DMS153 (cell line): ENCODE measurements at places on chromosomes 3 and 15.

DNA sequence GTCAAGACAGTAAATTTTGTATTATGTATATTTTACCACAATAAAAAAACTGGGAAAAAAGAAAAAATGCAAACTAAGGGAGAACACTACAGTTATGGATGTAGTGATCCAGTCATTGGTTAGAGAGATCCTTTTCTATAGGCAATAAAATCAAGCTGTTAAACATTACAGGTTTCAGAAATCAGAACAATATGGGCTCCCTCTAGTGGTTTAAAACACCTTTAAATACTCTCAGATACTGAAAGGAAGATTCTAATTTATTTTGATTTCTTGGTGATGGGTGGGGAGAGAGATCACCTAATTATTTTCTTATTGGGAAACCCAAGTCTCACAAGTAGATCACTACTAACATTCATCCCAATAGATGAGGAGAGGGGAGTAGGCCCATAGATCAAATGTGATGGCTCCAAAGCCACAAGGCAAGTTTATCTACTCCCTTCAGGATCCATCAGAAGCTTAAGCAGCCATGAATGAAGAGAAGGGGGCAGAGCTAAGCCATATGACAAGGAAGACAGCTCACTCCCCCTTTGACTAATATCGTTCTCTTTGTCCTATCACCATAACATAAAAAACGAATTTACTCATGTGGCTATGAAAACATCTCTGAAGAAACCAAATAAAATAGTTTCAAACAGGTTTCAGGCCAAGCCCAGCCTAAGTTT lies 118.6 kb downstream of the ANO10 start:
- peak; percentile 1 for DNase-seq

DNA sequence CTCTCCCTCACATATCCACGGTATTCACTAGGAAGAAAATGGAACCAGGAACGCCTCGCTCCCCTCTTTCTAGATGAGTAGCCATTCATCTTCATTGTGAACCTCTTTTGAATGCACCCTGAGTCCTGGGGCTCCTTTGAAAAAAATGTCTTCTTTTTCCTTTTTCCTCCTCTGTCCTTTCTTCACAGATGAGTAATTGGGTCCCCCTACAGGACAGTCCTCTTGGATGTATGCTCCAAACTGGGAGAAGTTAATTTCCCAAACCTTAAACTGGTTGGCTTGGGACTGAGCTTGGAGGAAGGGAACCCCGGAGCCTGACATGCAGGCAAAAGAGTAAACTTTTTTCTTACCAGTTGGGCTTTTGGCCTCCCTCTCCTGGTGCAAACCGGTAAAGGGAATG lies 108.8 kb downstream of the DPH6 start:
- no peak for DNase-seq

DNA sequence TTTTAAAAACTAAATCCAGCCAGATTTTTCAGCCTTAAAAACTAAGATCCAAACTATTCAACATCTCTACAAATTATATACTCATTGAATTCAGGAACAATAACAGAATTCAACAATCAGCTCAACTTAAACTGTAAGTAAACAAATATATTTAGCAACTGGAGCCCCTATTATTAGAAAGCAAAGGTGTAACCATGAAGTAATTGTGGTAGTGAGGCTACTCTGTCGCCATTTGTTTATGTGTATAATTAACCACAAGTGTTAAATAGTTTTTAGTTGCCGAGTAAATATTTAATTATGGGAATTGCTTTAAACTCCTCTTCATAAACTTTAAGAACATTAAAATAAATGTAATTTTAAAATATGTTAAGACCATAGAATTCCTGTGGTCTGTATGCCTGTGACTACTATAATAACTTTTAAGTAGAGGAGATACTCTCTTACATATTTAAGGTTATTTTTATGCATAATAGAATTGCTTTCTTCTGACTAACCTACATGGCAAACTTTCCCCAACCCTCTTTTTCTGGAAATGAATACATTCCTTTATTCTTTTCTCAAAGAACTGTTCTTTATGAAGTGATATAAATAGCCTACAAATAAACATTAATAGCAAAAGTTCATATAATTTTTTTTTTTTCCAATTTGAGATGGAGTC lies 51.2 kb downstream of the MFN1 start:
- DNase-seq, result no peak

DNA sequence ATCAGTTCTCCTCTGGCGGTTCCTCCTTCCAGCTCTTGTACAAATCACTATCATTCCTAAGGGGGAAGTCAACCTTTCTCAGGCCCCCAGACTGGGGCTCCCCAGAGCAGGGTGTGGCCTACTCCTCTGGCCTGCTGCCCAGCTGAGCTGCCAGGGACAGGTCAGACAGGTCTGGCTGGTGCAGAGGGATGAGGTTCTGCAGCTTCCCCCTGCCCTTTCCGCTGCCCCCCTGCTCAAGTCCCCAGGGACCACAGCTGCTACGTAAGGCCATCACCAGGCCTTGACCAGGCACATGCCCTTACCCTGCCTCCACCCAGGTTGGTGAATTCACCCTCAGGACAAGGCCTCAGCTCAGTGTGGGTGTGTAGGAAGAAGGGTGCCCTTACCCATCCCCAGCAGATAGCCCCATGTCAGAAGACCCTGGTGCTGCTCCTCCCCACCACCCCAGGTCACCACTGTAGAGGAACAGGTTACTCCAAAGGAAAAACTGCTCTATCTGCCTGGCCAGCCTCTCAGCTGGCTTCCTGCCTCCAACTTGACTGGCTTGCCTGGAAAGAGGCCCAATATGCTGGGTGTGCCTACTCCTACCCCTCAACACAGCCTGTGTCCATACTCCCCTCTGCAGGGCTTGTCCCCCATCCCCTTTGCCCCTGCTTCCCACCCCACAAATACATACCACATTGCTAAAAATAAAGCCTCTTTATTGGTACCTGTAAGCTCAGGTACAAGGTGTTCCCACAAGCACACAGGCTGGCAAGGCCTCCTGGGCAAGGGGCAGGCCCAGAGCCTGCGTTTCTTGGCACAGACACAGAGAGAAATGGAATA lies 12.0 kb downstream of the CSRNP1 start:
- peak; percentile 29 for DNase-seq

GRCh38 chr3:165502707-165503106 lies 306.5 kb upstream of the SLITRK3 start:
- DNase-seq, result no peak

- DNase-seq, result no peak
Measured at GRCh38 chr3:30492322-30493192, 113.8 kb upstream of the TGFBR2 start.

DNA sequence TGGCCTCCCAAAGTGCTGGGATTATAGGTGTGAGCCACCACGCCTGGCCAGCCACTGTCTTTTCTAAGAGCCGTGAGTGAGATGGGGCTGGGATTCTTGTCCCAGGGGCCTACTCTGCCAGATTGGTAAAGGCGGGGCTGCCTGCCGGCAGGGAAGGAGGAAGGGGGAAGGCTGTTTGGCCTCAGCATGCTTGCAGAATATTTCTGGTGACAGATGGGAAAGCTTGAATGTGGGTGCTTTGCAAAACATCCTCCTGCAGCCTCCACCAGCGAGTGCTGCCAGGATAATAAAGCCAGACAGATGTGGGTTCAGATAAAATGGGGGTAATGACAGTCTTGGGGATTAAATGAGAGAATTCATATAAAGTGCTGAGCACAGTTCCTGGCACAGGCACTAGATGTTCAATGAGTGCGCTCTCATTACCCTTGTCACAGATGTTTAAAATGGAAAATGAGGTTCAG lies 19.8 kb upstream of the ACOX2 start:
- no peak for DNase-seq

DNA sequence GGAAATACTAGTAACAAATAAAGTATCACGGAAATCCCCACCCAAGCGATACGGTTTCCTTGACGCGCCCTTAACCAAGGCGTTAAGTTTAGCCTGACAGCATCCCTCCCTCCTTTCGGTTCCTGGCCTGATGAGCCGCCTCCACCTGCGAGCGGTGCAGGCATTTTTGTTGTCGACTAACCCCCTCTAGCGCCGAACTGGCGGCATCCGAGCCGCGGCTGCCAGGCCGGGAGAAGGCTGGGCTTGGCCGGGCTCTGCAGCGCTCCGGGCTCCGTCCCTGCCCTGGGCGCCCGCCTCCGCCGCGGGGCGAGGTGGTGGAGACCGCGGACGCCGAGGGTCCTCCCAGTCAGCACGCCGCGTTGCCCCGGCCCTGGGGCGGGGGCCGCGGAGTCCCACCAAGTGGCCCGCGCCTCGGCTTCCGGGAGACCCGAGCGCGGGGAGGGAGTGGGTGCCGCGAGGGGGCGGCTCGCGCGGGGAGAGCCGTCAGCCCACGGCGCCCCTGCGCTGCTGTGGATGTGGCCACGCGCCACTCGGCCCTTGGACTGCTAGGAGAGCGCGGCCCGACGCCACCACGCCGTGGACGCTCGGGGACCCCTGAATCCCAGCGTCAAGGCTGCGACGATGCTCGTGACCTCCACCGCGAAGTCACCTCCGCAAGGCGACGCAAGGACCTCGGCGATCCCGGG lies 1.1 kb upstream of the EPHA6 start:
- DNase-seq, result peak; percentile 43

DNA sequence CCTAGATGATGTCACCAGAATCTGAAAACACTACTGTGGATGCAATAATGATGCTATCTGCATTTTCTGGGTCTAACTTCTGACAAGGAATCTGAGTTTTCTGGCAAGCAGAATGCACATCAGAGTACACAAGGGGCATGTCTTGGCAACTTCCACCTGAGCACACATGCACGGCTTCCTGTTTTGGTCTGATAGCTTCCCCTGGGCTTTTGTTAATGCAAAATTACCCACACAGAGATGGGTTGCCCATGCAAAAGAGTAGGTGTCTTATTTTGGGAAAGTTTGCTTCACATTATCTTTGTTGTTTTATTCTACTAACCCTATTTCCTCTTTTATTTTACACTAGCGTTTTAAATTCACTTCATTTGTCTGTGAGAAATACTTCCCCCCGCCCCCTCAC lies 74.2 kb upstream of the SATB1 start:
- no peak for DNase-seq

- no peak for DNase-seq
Measured at GRCh38 chr3:113552851-113553250, 20.5 kb downstream of the SIDT1 start.

GRCh38 chr3:85935171-85935570 lies 976.4 kb downstream of the CADM2 start:
- DNase-seq, result no peak

DNA sequence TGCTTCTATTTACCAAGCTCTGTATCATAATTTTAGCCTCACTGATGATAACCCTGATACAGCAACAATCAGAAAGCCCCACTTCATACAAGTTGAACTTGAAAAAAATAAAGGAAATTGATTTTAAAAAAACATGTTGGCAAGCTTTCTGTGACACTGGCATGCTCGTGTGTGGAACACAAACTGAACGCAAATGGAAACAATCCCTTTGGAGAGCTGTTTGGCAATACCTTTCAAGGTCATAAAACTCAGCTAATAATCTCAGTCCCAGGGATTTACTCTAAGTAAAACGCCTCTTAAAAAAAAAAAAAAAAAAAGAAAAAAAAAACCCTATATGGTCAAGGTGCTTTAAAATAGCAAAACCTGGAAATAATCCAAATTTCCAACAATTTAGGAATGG lies 166.7 kb upstream of the BCL6 start:
- DNase-seq, result no peak

DNA sequence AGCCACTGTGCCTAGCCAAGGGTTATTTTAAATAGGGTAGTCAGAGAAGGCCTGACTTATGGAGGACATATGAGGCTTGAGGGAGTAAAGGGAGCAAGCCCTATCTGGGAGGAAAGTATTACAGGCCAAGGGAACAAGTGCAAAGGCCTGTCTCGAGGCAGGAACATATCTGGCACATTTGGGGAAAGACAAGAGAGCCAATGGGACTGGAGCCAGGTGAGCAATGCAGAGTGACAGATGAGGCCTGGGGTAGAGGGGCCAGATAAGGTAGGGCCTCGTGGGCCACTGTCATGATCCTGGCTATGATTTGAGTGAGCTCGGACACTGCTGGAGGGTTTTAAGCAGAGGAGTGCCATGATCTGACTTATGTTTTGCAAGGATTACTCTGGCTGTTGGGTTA lies 43.8 kb downstream of the DCP1A start:
- DNase-seq, result no peak

GRCh38 chr3:184788751-184789150 lies 23.2 kb upstream of the VPS8 start:
- no peak for DNase-seq

DNA sequence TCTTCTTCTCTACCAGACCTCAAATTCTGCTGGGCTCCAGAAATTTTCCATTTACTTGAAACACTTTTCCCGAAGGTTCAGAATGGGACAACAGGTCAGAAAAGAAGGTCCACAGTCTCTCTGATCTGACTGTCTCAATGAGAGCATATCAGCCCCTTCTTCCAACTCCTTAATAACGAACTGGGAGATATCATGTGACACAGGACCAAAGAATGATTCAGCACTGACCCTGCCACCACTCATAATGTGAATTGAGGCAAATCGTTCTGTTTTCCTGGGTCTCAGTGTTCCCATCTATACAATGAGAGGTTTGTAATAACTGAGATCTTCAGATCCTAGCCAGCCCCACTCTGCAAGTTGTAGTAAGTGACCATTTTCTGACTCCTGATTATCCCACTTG lies 500.5 kb downstream of the NTRK3 start:
- no peak for DNase-seq

DNA sequence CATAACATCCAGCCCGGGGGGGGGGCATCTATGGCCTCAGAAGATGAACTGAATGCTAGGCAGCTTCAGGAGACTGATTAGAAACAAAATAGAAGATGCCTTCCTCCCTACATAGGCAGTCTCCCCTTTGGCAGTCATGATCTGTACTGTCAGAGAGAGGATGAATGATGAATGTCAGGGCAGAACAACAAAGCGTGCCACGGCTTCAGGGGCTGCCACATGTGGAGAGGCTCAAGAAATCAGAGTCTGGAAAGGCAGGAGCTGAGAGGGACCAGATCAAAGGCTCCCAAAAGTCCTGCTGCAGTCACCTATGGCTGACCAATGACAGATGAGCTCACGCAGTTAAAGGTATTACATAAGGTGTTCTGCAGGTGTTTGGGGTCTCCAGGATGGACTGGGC lies 180.4 kb downstream of the UACA start:
- DNase-seq, result no peak

- no peak for DNase-seq
Measured at GRCh38 chr3:66762916-66763693, 235.0 kb upstream of the KBTBD8 start.

GRCh38 chr3:97895216-97895615 lies 73.4 kb downstream of the CRYBG3 start:
- DNase-seq, result no peak

DNA sequence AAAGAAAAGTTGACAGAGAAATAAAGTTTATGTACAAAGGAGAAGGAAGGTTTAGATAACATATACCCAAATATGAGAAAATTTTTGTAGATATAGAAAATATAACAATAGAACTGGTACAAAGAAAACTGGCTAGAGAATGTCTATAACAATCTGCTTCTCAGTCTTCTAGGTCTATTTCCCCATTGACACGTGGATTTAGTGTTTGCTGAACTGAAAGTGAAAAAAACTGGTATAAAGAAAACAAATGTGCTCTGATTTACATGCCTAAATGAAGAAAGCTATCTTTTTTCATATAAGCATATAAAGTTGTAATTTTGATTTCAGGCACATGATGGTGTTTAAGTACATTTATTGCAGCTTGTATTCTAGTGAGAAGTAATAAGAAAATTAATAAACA lies 9.8 kb downstream of the KCNMB2 start:
- DNase-seq, result no peak

- DNase-seq, result no peak
Measured at GRCh38 chr3:146818866-146819265, 213.7 kb upstream of the PLSCR5 start.

- DNase-seq, result no peak
Measured at GRCh38 chr3:142676151-142676550, 47.7 kb upstream of the TRPC1 start.
